ENCODE measurements at places on chromosomes 7 and 10.
A peak's percentile ranks its signal among the peaks of the same experiment; 100 is the strongest.

DNA sequence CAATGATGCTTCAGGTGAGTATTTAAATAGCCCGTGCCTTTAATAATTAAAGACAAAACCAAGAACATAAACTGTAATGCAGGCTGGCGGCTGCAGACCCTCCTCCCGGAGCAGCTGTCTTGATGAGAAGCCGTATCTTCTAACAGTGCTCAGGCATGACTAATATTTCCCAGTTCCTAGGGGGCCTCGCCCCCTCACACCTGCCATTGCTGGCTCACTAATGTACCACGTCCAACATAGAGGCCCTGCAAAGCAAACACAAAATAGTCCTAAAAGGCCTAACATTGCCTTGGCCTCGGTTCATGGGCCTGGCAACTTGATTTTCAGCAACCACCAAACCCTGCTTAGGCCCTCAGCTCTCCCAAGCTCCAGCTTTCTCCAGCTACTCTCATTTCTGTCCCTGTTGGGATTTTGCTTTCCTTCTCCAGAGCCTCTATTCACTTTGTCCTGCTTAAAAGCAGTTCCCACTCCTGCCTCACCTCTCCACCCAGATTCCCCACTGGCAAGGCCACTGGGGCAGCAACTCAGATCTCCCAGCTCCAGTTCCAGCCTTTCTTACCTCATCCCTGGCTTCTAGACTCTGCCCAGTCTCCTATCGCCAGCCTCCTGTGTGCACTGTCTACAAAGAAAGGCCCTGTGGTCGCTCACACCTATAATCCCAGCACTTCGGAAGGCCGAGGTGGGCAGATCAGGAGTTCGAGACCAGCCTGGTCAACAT is 16.2 kb downstream of the SORBS1 start:
- no peak for DNase-seq

DNA sequence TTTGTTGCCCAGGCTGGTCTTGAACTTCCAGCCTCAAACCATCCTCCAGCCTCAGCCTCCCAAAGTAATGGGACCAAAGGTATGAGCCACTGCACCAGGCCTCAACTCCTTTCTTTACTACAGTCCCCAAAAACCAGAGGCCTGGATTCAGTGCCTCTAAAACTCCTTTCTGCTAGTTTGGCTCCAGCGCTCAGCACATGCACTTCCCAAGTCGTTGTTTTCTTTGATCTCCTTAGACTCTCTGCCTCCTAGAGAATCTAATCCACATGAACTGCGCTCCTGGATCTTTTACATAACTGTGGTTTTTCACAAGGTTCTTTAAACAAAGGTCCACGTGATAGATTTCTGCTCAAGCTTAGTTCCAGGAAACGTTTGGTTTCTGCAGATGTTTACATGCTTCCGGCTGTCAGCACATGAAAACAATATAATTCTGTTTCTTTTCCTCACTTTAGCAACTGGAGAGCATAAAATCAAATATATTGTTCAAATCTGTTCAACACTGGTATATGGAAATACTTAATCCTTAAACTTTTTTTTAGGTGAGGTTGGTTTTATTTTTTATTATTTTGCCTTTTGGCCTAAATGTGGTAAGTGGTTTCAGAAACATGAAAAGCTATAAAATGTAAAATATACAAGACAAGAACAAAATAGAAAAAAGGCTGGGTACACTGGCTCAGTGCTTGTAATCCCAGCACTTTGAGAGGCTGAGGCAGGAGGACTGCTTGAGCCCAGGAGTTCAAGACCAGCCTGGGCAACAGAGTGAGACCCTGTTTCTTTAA is 270.5 kb upstream of the MKLN1 start:
- DNase-seq: peak; percentile 84

DNA sequence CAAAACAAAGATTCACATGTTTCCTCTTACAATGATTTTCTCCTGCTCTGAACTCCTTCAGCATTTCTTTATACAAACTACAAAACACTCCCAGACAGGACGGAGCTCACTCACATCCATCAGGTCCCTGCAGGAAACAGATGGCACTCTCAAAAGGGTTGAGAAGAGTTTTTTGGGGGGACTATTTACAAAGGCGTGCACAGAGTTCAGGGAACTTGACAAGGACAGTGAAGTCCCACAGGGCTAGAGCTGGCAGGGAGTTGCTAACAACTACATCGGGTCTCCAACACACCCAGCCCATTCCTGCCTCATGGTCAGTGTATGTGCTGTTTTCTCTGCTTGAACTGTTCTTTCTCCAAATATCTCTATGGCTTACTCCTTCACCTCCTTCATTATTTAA is 24.7 kb upstream of the YAE1 start:
- no peak for DNase-seq

DNA sequence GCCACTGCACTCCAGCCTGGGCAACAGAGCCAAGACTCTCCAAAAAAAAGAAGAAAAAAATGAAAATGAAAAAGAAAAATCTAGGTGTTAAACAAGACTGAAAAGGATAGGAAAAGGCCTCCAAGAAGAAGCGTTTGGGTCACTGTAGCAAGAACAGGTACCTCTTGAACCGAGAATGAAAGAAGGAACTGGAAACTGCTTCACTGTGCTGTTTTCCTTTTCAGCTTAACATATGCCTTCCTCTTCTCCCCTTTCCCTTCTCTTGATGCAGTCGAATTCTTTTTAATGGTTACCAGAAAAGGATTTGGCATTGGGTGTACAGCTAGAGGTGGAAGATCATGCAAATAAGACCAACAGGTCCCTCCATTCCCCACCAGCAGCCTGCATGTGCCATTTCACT is 28.1 kb downstream of the LRRC4 start:
- no peak for DNase-seq

DNA sequence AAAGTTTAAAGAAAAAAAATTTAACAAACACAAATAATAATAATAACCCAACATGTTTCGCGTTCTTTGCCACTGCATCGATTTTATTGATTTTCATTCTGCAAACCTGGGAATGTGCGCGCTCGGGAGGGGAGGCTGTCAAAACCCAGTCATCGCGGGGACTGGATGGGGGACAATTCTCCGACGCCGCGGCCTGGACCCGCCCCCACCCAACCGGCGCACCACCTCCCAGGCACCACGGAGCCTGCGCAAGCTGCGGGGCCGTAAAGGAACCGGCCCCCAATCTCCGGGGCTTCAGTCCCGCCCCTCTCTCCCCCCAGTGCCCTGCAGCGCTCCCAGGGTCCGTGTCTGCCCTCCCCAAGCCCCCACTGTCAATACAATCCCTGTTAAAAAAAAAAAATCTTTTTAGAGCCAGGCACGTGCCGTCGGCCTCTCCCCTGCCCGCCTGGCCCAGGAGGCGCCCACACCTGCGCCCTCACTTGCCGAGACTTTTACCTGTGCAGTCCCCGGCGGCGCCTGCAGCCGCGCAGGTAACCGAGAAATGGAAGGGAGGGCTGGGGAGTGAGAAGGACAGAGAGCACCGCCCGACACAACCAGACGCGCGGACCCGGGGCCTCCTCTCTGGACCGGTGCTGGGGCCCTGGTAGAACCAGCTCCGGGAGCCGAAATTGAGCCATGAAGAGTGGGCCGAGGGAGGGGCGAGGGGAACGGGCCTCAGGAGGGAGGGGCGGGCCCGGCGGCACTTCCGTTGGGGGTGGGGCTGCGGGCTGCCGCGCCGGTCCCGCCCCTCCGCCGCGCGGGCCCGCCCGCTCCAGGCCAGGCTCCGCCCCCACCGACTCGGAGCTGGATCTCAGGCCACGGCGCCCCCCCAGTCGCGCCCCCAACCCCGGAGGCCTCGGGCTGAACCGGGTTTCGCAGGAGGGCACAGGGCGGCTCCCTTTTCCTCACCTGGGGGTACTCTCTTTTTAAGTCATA is 7.6 kb upstream of the ZNF503 start:
- no peak for DNase-seq

GRCh38 chr10:43123361-43124093 is 14.7 kb upstream of the CSGALNACT2 start:
- no peak for DNase-seq

- no peak for DNase-seq
These were observed 137.8 kb downstream of the OAT start for GRCh38 chr10:124280916-124281315.

DNA sequence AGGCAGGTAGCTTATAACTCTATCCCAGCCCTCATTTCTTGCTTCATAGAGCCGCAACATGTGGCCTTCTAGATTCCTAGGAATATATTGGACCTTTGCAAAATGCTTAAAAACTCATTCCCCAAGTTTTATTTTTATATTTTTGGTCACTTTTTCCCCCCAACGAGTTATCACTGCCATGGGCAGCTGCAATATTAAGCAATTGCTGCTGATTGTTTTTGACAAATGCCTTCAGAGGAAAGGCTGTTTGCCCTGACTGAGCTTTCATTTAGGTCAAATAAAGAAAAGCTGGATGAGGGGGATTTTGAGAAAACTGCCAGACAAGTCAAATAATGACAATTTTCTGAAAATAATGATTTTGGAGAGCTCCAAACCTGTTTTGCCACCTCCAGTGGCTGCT is 976.9 kb upstream of the MBL2 start:
- no peak for DNase-seq

GRCh38 chr10:59748834-59749233 is 4.4 kb downstream of the MRLN start:
- no peak for DNase-seq

DNA sequence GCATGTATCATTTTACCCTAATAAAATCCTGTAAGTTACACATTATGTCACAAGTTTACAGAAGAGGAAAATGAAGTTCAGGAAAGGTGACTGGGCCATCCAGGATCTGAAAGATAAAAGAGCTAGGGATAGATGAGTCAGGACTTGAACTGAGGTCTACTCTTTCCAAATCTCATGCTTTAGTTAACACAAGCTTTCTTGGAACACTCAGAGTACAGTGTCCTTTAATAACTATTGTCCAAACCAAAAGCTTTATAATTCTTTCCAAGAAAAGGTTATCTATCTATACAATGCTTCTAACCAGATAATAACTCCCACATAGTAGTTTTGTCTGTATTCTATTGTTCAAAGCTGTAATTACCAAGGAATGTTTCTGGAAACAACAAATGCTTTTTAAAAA is 164.6 kb downstream of the LRRN3 start:
- no peak for DNase-seq

- DNase-seq: no peak
These were observed 9.7 kb upstream of the ANKRD7 start for GRCh38 chr7:118214833-118215182.

- DNase-seq: no peak
These were observed 59.9 kb downstream of the ADARB2 start for GRCh38 chr10:1677307-1677939.

GRCh38 chr10:13309792-13310191 is 9.9 kb upstream of the PHYH start:
- DNase-seq: no peak

GRCh38 chr10:122702275-122702674 is 2.6 kb upstream of the C10orf120 start:
- DNase-seq: no peak

DNA sequence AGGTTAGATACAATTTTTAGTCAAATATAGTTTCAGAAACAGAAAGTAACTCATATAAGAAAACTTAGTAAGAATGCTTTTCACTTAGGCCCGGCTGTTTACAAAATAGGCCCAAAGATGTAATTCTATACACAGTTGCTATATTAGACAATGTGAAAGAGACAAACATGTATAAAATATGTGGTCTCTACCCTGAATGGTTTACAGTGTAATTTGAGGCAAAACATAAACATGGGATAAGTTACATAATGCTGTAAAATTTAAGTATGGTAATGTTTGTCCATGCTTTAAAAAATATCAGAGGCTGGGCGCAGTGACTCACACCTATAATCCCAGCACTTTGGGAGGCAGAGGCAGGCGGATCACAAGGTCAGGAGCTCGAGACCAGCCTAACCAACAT is 18.7 kb downstream of the KRIT1 start:
- no peak for DNase-seq

DNA sequence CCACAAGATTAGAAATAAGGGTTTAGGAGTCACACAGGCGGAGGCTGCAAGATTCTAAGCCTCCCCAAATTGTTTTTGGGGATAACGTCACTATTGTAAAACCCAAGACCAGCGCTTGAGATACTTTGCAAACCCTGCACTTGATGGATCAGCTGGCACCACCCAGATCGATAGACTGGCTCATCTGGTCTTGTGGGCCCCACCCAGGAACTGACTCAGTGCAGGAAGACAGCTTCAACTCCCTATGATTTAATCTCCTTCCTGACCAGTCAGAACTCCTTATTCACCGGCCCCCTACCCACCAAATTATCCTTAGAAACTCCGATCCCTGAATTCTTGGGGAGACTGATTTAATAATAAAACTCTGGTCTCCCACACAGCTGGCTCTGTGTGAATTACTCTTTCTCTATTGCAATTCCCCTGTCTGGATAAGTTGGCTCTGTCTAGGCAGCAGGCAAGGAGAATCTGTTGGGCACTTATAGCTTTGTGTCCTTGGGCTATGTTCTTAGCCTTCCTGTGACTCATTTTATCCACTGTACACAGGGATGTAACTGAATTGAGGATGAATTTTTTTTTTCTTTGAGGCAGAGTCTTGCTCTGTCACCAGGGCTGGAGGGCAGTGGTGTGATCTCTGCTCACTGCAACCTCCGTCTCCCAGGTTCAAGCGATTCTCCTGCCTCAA is 64.4 kb upstream of the CARD11 start:
- no peak for DNase-seq

GRCh38 chr10:114271779-114272167 is 32.7 kb downstream of the VWA2 start:
- no peak for DNase-seq

DNA sequence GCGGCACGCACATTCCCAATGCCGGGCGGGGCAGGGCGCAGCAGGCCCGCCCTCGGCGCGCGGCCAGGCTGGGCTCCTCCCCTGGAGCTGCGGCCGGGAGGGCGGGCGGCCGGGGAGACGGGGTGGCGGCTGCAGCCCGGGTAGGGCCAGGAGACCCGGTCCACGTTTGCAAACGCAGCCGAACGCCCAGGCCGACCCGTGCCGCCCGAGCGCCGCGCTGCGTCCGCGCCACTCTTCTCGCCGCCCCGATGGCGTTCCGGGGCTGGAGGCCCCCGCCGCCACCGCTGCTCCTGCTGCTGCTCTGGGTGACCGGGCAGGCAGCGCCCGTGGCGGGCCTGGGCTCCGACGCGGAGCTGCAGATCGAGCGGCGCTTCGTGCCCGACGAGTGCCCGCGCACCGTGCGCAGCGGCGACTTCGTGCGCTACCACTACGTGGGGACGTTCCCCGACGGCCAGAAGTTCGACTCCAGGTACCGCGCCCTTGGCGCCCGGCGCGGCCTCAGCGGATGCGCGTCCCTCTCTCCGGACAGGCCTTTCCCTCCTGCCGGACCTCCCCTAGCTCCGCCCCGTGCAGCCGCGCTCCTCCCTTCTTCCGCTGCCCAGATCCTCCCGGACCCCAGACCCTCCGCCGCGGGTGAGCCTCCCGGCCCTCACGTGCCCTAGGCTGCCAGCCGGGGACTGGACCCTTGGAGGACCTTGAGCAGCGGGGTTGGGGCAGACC is at the start of gene FKBP9:
Gene FKBP9, plus strand, starts transcription at position 115 of the 720 bp plus-strand sequence. Its CDS starts 134 bp downstream, at position 249.
- DNase-seq: no peak

DNA sequence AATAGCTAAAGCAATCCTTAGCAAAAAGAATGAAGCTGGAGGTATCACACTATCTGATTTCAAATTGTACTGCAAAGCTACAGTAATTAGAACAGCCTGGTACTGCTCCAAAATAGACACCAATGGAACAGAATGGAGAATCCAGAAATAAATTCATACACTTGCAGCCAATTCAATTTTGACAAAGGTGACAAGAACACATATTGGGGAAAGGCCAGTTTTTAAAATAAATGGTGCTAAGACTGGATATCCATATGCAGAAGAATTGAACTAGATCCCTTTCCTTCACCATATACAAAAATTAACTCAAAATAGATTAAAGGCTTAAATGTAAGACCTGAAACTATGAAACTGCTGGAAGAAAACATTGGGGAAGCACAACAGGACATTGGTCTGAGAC is 748.5 kb downstream of the DNAJB9 start:
- DNase-seq: no peak
